ENCODE measurements at places on chromosomes 7 and 10.

- DNase-seq: no peak
Observed at GRCh38 chr7:17946591-17946990, 6.3 kb upstream of the SNX13 start.

- no peak for DNase-seq
Observed at GRCh38 chr7:16841681-16842080, 36.9 kb upstream of the AGR2 start.

- no peak for DNase-seq
Observed at GRCh38 chr7:50317221-50317678, 12.7 kb downstream of the IKZF1 start.

GRCh38 chr7:95553939-95554338 is 42.4 kb downstream of the PDK4 start:
- DNase-seq: no peak

DNA sequence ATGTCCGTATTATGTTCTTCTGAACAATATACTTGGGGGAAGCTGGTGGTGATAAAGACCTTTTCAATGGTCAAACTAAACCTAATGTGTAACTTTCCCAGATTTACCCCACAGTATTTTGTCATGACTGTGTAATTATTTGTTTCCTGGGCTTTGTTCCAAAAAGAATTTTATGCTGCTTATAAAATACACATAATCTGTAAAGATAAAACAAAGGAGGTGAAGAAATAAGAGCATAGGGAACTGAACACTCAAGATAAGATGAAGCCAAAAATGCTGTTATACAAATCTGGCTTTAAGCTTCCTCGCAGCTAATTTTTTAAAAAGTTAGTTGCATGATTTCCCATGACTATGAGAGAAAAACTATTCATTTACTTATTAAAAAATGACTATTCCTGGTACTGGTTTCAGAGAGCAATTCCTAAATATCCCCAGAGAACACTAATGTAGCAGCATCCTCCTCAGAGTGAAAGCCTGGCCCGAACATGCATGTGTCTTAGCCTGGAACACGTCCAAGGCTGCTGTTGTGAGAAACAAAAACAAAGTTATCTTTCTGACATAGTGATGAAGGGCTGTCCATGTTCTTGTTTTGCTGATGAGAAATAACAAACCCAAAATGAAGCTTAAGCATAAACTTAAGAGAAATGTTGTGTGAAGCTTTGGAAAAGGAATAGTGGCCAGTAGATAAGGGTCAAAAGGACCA is 33.9 kb downstream of the MALSU1 start:
- DNase-seq: no peak

DNA sequence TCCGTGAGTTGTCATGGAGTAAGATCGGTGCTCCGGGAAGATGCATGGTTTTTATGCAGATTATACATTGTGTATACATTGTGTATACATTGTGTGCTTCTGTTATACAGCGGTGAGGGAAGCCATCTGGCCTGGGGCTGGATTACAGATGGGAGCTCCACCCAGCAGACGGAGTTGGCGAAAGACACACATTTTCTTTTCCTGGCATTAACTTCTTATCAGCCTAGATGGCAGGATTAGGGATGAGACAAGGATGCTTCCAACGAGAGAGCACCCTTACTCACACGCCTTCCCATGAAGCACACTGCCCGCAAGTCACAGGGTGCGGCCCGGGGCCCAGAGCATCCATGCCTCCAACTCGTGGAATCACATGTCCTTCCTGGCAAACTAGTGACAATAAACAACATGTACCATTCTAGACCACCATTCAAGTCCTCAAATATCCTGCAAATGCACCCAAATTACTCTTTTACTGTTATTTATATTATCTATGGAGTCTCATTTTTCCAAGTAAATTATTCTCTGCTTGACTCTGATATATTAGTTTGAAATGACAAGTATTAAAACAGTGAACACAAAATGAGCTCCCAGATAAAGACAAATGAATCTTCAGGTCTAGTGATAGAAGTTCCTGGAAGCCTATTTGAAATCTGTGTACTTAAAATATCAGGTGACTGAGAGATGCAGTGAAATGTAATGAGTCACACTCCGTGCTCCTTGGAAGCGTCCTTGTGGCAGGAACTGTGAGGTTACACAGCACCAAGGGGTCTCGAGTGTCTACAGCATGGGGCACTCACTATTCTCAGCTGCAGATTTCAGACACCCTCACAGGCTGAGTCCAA is 29.8 kb upstream of the PPP2R2D start:
- DNase-seq: no peak
